Ovary (tissue), 10 donors: ENCODE measurements at places on chromosomes 2 and 18. TPM values are rescaled to one million over a fixed set of nuclear protein-coding genes. Genes with fewer than 3 reads are reported as not detected.
A peak's percentile ranks its signal among the peaks of the same experiment; 100 is the strongest.

- H3K4me1 ChIP-seq = peaks cover 2% of the 10 kb centered on the region
- H3K27me3 ChIP-seq = no peaks in the 10 kb centered on the region
- H3K4me3 ChIP-seq = no peak overlapping the region
- no peak overlapping the region for H3K27ac ChIP-seq
- H3K36me3 ChIP-seq = no peaks in the 10 kb centered on the region
Measured at GRCh38 chr18:22683196-22683676, 249.9 kb upstream of the RBBP8 start.

- no peak for DNase-seq
- no peak overlapping the region for H3K4me3 ChIP-seq
- no peak overlapping the region for H3K27ac ChIP-seq
Measured at GRCh38 chr2:142220239-142220638, 89.4 kb upstream of the LRP1B start.

DNA sequence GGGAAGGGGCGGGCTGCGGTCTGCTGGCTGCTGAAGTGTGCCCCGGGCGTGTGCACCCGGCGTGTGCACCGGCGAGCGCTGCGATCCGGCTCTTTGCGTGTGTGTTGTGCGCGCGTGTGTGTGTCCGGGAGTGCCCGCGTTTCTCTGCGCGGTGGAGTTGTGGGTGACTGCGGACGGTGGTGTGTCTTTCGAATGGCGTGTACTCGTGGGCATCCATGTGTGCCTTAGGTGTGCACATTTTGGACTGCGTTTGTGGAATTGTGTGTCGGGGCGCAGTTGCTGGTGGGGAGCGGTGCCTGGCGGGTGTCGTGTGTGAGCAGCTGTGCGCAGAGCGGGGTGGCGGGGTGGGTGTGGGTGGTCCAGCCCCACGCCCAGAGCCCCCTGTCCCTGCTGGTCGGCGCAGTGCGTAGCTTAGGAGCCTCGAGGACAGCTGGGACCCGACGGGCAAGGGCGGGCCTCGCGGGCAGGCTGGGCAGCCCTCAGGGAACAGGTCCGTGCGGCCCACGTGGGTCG, 533 bp downstream of the HPCAL1 start:
- no peak for DNase-seq
- H3K27ac ChIP-seq = peak overlapping the region; percentile 72
- no peaks in the 10 kb centered on the region for H3K36me3 ChIP-seq
- H3K4me3 ChIP-seq = peak overlapping the region; percentile 76
- peaks cover 8% of the 10 kb centered on the region for H3K4me1 ChIP-seq

DNA sequence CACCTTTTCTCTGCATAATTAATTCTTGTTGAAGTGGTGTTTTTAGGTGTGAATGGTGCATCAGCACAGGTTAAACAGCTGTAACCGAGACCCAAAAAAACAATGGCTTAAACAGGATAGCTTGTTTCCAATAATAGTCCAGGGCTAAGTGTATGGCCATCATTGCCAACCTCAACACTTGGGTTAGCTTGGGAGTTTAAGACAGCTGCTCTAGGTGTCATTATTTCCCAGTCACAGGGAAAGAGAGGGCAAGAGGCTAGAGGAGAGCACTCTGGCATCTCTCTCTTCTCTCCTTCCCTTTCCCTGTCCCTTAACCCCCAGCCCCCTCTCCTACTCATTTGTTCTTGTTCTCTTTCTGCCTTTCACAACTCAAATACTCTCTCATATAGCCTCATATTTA, 21.1 kb downstream of the BIRC6 start:
- H3K4me3 ChIP-seq = no peak overlapping the region
- peaks cover 2% of the 10 kb centered on the region for H3K4me1 ChIP-seq
- no peaks in the 10 kb centered on the region for H3K27me3 ChIP-seq
- no peaks in the 10 kb centered on the region for H3K36me3 ChIP-seq
- DNase-seq = no peak

DNA sequence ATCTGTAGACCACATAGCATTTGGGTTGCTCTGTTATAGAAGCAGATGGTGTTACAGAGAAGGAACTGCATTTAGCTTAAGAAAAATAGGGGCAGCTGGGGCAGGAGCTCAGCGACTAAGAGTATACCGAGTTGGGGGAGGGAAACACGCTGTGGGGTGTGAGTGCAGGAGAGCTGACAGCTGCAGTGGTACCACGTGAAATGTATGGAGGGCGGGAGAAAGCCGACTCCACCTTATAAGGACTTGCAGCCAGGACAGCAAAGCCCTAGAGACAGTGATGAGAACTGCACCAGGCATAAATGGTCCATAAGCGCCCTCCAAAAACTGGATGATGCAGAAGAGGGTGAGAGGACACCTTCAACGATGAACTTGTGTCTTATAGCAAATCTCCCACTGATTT, 237.6 kb downstream of the PRKCE start:
- no peak overlapping the region for H3K4me3 ChIP-seq
- H3K4me1 ChIP-seq = peaks cover 16% of the 10 kb centered on the region
- no peak for DNase-seq
- H3K36me3 ChIP-seq = no peaks in the 10 kb centered on the region
- no peak overlapping the region for H3K27ac ChIP-seq

DNA sequence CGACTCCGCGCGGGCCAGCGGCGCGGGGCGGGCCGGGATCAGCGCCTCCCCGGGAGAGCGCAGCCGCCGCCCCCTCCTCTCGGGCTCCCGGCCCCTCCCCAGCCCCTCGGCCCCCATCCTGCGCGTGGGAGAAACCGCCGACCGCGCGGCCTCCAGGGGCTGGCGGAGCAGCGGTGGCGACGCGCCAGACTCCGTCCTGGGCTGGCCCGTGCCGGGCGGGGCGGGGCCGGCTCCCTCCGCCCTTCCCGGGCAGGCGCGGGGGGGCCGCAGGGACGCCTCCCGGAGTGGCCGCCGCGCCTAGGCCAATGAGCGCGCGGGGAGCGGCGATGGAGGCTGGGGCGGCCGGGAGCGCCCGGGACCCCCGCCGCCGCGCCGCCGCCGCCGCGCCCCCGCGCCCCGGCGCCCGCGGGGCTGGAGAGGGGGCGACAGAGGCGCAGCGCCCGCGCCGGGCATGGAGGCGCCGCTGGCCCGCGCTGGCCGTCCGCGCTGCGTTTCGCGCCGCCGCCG, 49.1 kb downstream of the KCNIP3 start:
- H3K36me3 ChIP-seq = no peaks in the 10 kb centered on the region
- peak overlapping the region; percentile 73 for H3K27ac ChIP-seq
- peak; percentile 83 for DNase-seq
- peaks cover 8% of the 10 kb centered on the region for H3K4me1 ChIP-seq
- no peaks in the 10 kb centered on the region for H3K27me3 ChIP-seq
- H3K4me3 ChIP-seq = peak overlapping the region; percentile 69

DNA sequence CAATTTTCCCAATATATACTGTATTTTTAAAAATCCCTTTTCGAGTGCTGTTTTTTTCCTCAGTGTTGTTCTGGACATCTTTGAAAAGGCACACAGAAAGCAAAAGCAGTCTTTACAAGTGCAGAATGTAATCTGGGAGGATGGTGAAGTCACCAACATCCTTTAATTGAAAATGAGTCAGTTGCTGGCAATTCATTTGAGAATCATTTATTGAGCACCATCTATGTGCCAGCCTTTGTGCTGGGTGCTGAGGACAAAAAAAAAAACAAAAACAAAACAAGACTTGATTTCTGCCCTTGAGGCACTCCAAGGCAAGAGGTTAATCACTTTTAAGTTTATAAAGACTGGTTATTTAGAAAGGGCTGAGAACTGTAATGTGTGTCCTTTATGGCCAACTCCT, 46.7 kb upstream of the ACVR1 start:
- no peak overlapping the region for H3K27ac ChIP-seq
- H3K36me3 ChIP-seq = no peaks in the 10 kb centered on the region
- H3K4me3 ChIP-seq = no peak overlapping the region

DNA sequence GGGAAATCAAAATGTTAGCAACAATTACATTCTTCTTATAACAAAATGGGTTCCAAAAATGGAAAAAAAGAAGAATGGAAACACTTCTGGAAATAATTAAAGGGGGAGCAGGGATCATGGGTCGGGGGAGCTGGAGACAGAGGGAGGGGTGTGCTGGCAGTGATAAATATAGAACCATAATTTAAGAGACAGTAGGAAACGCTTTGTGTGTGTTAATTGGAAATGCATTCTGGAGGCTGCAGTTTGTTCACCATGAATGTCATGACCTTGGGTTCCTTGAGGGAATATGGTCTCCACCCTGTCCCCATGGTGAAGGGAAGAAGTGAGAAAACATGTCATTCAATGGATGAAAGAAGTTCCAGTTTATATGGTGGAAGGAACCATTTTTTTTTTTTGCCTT, 540.7 kb downstream of the TNS1 start:
- DNase-seq = no peak
- H3K4me3 ChIP-seq = no peak overlapping the region
- no peak overlapping the region for H3K27ac ChIP-seq
- H3K4me1 ChIP-seq = peaks cover 3% of the 10 kb centered on the region

DNA sequence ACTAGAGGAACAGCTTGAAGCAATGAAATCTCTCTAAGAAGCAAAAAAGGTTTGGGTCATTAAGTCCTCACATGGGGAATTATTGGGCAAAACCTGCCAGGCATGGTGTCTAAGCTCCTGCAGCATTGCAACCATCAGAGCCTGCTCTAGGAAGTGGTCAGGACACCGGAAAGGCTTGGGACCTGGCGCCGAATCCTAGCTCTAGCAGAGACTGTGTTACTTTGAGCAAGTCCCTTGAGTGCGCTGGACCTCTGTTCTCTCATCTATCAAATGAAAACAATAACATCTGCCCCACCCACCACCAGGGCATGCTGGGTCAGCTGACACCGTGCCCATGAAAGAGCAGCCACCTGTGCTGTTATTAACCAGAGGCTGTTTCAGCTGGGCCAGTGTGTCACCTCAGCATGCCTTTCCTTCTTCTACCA, 6.3 kb downstream of the TMEM127 start:
- H3K27me3 ChIP-seq = no peaks in the 10 kb centered on the region
- DNase-seq = no peak
- no peaks in the 10 kb centered on the region for H3K36me3 ChIP-seq
- peak overlapping the region; percentile 81 for H3K27ac ChIP-seq

DNA sequence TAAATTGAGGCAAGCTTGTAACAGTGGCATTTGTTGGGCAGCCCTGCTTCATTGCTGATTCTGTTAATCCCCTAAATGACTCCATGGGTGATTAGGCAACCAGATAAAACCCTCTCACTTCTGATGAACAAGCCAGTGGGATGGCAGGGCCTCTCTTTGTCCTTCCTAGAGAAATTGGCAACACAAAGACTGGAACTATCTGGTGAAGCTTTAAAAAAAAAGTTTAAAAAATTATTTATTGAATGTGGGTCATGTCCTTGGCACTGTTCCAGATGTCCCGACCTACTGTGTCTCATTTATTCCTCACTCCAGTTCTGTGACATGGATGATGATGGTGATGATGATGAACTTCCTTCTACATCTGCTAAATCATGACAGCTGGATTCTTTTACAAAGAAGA, 30.8 kb downstream of the NRP2 start:
- no peaks in the 10 kb centered on the region for H3K27me3 ChIP-seq
- no peak overlapping the region for H3K4me3 ChIP-seq
- no peaks in the 10 kb centered on the region for H3K36me3 ChIP-seq

DNA sequence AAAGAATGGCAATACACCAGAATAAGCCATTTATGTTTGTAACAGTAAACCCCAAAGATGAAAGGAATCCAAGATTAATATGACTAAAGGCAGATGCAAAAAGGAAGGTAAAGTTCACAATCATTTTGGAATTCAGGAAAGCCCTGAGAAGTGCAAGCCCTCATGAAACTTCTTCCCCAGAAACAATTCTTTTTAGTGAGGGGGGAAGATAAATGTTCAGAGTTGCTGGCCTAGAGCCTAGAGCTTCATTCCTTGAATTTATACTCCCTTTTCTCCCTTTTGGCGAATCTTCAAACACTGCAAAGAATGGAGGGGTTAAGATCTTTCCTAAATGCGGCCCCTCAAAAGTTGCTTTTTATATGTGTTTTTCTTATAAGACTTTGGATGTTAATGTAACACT, 368.8 kb downstream of the MEIS1 start:
- H3K27me3 ChIP-seq = no peaks in the 10 kb centered on the region
- no peak overlapping the region for H3K27ac ChIP-seq
- no peak overlapping the region for H3K4me3 ChIP-seq
- peaks cover 3% of the 10 kb centered on the region for H3K4me1 ChIP-seq

DNA sequence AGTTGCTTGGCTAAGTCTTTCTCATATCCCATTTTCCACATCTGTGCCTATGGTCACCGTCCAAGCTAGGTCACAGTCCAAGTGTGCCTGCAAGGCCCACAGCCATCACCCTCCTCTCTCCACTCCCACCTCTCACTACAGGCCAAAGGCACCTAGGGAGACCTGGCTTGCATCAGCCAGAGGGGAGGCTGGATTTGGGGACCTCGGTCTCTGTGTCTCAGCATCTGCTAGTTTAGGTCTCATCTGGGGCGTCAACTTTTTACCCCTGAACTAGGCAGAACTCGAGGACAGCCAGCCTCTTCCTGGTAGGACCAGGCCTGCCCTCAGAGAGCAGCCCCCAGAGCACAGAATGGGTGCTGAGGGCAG, 217.1 kb downstream of the DYSF start:
- no peak overlapping the region for H3K27ac ChIP-seq
- H3K36me3 ChIP-seq = no peaks in the 10 kb centered on the region
- H3K27me3 ChIP-seq = no peaks in the 10 kb centered on the region
- H3K4me1 ChIP-seq = no peaks in the 10 kb centered on the region
- DNase-seq = no peak

DNA sequence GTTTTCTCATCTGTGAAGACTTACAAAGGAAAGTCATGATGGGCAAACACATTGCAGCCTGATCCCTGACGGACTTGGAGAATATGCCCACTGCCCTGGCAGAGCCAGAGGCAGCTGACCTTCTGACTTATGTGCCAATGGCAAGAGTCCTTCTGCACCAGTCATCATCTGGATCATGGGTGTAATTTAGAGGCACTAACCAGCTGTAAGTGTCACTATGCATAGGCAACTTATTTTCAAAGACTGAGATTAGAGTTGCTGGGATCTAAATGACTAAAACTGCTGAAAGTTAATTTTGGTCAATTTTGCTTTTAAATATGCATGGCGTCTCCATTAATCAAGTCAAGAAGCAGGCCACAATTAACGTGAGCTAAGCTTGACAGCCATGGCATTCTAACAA, 261.2 kb downstream of the BCL11A start:
- H3K4me1 ChIP-seq = no peaks in the 10 kb centered on the region
- H3K27ac ChIP-seq = no peak overlapping the region
- H3K4me3 ChIP-seq = no peak overlapping the region
- no peaks in the 10 kb centered on the region for H3K27me3 ChIP-seq

- peak; percentile 69 for DNase-seq
- peaks cover 4% of the 10 kb centered on the region for H3K4me1 ChIP-seq
- no peaks in the 10 kb centered on the region for H3K27me3 ChIP-seq
- no peaks in the 10 kb centered on the region for H3K36me3 ChIP-seq
- peak within 1 kb of the TSS; percentile 72 for H3K4me3 ChIP-seq
- H3K27ac ChIP-seq = peak within 1 kb of the TSS; percentile 88
Measured at GRCh38 chr2:100321866-100322820, at the start of gene LONRF2. TSS of gene LONRF2 (minus strand) at chr2:100322501. CDS start at chr2:100322093, 408 bp downstream.

- H3K4me3 ChIP-seq = no peak overlapping the region
- DNase-seq = no peak
- no peaks in the 10 kb centered on the region for H3K36me3 ChIP-seq
Measured at GRCh38 chr2:153043385-153043784, 325.0 kb downstream of the ARL6IP6 start.

GRCh38 chr2:8543383-8544170, 138.3 kb upstream of the ID2 start:
- DNase-seq = no peak
- H3K4me1 ChIP-seq = peaks cover 3% of the 10 kb centered on the region
- H3K4me3 ChIP-seq = no peak overlapping the region
- no peaks in the 10 kb centered on the region for H3K27me3 ChIP-seq
- H3K27ac ChIP-seq = no peak overlapping the region

The ADRA2B gene
- total RNA-seq = 1.3 TPM

The EFHD1 gene
- 60.1 TPM for total RNA-seq

The KLHL30 gene
- total RNA-seq = not detected

The OSR1 gene
- total RNA-seq = 5.6 TPM

The TBR1 gene
- total RNA-seq = not detected

The CFAP210 gene
- total RNA-seq = 1.8 TPM

The HADHB gene
- total RNA-seq = 118 TPM
